Renal cortical epithelial cell (primary cell): ENCODE measurements at places on chromosomes 6 and 20.

GRCh38 chr6:97850458-97851212, 567.6 kb upstream of the MMS22L start:
- DNase-seq, result no peak

DNA sequence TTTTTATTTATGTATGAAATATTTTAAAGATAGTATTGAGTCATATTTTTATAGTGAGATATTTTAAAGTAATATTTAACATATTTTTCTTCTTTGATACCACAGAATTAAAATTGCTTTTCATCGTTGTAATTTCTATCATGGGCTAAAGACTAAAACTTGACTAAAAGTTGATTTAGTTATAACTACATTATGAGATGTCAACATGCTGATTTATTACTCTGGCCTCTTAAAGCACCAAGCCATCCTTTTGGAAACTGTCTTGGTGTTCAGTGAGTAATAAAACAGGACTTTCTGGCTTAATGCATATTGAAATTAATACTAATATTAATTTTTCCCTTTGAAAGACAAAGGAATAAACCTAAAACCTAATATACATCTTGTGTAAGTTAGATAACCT, 95.2 kb upstream of the ADGRF4 start:
- DNase-seq, result no peak

DNA sequence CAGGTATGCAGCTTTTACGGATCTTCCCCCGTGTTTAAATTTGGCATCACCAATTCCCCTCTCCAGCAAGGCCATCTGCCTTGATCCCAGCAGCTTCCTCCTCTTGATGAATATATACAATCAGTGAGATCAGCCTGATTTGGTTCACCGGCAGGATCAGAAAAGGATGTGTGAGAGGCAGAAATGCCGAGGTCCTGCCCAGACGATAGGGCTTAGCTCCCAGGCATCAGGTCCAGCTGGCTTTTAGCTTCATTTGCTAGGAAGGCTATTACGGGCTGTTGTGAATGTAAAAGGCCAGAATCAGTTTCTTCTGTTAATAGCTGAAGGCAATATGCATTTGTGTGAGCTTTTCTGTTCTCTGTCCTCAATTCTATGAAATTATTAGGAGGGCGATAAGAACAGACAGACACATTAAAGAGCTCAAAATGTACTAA, 372.8 kb downstream of the BTBD9 start:
- no peak for DNase-seq

DNA sequence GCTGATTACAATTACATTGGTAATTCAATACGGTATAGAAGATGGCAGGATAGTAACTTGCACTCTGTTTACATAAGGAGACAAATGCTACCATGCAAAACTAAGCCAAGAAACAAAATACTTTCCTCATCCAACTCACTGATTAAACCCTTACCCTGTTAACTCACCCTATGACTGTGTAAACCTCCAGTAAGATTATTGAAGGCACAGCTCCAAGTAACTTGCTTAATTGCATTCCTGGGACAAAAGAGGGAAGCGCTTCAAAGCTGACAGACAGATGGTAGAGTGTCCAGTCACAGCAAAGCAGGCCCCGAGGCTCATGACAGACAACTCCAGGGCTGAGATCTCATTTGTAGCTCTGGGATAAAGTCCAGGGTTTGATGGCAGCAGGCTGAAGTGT, 6.9 kb upstream of the KIF16B start:
- DNase-seq, result peak; percentile 88

- DNase-seq, result no peak
Measured at GRCh38 chr6:25324066-25324762, 45.0 kb downstream of the CARMIL1 start.

DNA sequence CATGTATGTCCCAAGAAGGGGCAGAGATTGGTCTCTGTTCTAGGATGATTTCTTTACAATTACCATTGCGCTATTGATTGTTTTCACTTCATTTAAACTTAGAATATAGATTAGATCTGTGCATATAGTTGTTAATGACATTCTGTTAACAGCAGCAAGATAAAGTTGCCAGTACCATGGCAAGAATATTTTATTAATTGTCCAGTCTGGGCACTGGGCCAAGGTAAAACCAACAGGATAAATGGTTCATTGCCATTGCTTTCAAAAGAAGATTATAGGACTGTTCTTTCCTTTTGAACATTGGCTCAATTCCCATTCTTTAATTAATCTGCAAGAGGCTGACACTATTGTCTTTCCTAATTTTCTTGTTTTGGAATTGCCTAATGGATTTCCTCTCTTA, 592.4 kb downstream of the RFPL4B start:
- DNase-seq, result peak; percentile 70

DNA sequence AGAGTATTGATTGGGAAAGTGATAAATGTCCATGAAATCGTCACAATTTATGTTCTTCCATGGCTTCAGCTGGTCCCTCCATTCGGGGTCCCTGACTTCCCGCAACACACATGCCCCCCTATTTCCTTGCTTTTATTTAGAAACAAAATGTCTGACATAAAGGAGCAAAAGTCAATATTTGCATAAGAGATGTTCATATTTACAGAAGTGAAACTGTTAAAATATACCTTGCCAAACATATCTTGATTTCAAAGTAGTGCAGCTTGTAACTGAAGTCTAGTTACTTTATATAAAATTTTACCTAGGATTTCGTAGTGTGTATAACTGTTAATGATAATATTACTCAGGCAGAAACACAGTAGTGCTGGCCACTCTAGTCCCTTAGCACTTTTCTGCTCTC, 548.9 kb upstream of the ADGRB3 start:
- no peak for DNase-seq

DNA sequence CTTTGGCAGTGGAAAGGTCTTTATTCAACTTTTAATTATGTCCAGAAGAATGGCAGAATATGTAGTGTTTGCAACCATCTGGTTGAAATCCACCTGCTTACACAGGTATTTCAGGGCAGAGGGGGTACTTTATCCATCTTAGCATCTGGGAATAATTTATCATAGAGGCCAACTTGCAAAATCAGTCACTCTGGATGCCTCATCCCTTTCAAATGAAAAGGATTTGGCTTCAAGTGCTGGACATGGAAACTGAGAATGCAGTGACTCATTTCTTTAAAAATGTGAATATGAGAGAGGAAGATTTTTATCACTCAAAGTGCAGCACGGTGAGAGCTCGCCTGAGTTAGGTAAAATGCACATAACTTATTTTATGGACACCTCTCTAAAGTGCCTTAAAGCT, 758.3 kb downstream of the KIF16B start:
- DNase-seq, result peak; percentile 49

GRCh38 chr20:63054681-63055240, 48.0 kb upstream of the BHLHE23 start:
- no peak for DNase-seq

DNA sequence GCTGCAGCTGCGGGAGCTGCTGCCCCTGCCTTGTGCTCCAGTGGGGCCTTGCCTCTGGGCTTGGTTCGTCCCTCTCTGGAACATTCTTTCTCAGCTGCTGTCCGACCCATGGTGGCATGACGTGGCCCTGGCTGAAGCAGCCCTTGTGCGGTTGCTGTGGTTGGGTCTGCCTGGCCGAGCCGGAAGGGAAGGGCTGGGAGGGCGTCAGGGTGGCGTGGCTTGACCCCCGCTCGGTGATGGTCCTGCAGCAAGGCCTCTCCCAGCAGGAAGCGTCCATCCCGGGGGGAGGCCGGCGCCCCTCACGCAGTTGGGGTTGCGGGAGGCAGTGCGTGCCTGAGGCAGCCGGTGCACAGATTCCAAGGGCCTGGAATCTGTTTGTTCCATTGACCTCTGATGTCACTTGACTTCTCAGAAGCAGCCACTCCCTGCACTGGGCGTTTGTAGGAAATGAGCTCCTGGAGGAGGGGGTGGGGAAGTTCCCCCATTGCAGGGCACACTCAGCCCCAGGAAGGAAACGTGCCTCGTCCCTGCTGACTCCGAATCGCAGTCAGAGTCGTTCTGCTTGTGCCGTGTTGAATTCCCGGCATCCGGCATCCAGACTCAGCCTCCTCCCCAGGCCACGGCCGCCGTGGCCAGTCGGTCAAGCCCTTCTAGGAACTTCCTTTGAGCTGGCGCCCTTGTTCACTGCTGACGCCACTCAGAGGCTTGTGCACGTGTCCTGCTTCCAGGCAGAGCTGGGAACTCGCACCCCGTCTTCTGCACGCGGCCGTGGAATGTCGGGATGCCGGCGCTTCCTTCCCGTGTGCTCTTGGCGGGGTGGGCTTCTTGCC, 9.7 kb upstream of the TNFRSF6B start:
- peak; percentile 82 for DNase-seq

GRCh38 chr6:158544428-158544827, 15.5 kb upstream of the TMEM181 start:
- DNase-seq, result no peak
